ENCODE measurements at places on chromosomes 6 and 20.

DNA sequence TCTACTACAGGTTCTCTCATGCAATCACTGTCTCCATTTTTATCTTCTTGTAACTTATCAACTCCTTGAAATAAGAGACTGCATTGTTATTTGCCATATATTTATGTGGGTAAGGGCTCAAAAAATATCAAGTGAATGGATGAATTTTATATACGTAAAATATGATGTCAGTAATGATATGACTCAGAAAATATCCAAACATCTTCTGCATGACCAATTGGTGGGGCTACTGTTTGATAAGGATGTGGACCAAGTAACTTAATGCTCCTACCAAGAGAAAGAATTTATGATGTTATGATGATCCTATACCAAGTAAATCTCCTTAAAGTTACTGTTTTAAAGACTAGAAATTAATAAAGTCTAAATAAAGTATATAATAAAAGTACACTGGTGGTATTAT is 103.7 kb downstream of the OGFRL1 start:
- no peak for DNase-seq

DNA sequence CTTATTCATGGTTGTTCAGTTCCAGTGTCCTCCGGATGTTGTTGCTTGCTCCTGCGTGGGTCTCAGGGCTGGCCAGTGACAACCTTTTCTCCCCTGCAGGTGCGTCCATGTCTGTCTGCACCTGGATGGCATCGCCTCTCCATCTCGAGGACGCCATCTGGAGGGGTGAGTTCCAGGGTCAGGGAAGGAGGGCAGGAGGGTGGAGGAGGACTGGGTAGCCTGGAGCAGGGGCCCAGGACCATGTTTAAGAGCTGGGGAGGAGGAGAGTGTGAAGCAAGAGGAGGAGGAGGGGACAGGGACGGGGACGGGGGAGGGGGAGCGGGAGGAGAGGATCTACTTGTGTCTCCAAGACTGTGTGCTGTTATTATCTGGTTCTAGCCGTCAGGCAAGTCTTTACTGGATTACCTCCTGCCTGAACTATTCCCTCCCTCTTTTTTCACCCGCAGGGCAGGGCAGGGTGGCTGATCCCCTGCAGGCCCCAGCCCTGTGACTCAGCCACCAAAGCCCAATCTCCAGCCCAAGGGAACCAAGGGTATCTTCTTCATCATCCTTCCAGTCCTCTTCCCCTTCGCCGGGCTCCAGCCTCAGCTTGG is 32.2 kb upstream of the TULP1 start:
- DNase-seq, result no peak

- DNase-seq, result no peak
Observed at GRCh38 chr20:40591536-40591935, 97.5 kb downstream of the MAFB start.

DNA sequence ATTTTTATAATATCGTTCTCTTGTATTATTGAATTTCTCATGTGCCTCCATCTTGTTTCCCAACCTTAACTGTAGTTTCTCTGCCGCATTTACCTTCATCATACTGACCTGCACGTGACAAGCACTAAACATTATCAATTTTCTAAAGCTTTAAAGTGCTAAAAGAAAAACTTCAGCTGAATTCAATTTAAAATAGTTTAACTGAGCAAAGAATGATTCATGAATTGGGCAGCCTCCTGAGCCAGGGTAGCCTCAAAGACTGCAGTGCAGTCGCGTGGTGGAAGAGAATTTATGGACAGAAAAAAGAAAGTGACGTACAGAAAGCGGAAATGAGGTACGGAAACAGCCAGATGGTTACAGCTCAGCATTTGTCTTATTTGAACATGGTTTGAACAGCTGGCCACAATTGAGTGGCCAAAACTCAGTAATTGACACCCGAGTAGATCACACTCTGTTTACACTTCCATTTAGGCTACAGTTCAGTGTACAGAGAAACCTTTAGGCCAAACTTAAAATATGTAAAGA is 4.2 kb upstream of the ZDHHC14 start:
- DNase-seq, result no peak

GRCh38 chr6:15355683-15356099 is 109.8 kb downstream of the JARID2 start:
- DNase-seq, result no peak

GRCh38 chr20:47929368-47930115 is 144.3 kb upstream of the SULF2 start:
- no peak for DNase-seq

GRCh38 chr20:57947421-57948179 is 237.8 kb upstream of the PMEPA1 start:
- no peak for DNase-seq

- no peak for DNase-seq
Observed at GRCh38 chr6:20708367-20709124, 174.3 kb downstream of the CDKAL1 start.

GRCh38 chr6:18269253-18269652 is 4.9 kb upstream of the DEK start:
- peak; percentile 37 for DNase-seq

DNA sequence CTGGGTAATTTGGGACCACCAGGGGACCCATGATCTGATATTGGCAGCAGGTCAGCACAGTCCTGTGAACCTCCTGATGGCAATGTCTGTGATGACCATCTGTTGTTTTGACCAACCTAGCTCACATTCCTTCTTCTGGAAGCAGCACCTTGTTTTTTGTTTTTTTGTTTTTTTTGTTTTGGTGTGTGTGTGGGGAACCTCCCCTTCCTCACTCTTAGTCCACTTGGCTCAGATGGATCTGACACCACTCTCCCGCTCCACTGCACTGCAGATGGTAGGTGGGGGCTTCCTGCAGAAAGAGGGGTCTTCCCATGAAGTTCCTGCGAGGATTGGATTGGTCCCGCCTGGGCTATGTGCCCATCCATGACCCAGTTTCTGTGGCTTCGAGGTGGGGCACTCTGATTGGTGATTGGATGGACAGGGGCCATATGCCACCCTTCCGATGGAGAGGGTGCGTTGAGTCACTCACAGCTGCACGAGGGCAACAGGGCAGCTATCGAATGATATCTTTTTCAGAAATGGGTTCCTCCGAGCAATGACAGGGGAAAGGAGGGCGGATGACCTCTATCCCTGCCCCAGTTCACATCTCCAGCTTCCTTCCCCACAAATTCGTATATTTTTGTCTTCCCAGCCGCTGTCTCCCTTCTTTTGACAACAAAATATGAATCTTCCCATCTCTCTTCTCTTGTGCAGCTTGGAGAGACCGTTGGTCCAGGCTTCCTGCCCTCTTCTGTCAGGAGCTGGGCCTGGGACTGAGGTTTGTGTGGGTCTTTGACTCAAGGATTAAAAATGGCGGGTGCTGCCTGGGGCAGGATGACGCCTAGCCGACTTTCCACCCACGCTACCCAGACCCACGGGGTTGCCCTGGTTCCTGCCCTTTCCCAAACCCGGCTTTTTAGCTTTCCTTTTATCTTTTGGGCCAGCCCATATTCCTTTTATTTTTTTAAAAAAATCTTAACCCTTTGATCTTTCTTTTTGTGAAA is 132.1 kb upstream of the KCNG1 start:
- no peak for DNase-seq

GRCh38 chr20:52922436-52922835 is 49.7 kb upstream of the TSHZ2 start:
- no peak for DNase-seq

GRCh38 chr6:156189714-156190113 is 587.5 kb upstream of the ARID1B start:
- DNase-seq, result no peak
